ENCODE measurements at places on chromosomes 2 and 18.
A peak's percentile ranks its signal among the peaks of the same experiment; 100 is the strongest.

- no peak for DNase-seq
Observed at GRCh38 chr2:126704434-126705160, 48.6 kb downstream of the GYPC start.

GRCh38 chr2:168348076-168348475, 100.7 kb upstream of the STK39 start:
- DNase-seq, result no peak

DNA sequence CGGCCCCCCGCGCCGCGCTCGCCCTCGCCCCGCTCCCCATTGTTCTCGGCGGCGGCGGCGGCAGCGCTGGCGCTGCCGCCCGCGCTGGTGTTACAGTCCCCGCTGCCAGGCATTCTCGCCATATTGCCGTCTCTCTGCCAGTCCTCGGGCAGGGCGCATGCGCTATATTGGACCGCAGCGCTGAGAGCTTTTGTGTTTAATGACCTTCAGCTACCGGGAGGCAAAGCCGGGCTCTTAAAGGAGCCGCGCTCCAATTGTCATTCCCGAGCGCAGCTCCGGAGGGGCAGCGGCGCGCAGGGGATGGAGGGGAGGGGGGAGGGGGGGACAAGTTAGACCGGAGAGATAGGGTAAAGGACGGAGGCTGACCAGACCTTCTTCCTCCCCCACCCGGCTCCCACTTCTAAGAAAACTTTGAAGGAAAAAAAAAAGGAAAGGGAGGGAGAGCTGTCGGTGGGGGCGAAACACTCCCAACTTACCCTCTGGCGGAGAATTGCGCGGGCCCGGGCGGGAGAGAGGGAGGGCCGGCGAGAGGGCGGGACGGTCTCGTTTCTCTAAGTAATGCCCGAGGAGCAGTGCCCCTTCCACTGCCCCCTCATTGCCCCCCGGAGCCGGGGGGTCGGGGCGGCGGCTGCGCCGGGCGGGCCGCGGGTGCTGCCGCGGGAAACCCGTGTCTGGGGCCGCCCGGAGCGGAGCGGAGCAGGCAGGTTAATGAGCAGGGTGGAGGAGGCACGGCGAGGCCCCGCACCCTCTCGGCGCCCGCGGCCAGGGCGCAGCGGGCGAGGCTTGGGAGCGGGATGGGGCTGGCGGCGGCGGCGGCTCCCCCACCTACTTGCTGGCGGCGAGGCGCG, at the start of gene KCTD1:
KCTD1 (minus strand) TSS at position 139 of the 848 bp plus-strand sequence; CDS start at position 122, 17 bp downstream.
- DNase-seq, result peak; percentile 90

GRCh38 chr2:203451689-203452088, 83.4 kb downstream of the RAPH1 start:
- DNase-seq, result no peak

GRCh38 chr2:174750923-174751441, 13.3 kb downstream of the CHRNA1 start:
- no peak for DNase-seq

GRCh38 chr2:174617120-174617519, 19.5 kb upstream of the WIPF1 start:
- no peak for DNase-seq

DNA sequence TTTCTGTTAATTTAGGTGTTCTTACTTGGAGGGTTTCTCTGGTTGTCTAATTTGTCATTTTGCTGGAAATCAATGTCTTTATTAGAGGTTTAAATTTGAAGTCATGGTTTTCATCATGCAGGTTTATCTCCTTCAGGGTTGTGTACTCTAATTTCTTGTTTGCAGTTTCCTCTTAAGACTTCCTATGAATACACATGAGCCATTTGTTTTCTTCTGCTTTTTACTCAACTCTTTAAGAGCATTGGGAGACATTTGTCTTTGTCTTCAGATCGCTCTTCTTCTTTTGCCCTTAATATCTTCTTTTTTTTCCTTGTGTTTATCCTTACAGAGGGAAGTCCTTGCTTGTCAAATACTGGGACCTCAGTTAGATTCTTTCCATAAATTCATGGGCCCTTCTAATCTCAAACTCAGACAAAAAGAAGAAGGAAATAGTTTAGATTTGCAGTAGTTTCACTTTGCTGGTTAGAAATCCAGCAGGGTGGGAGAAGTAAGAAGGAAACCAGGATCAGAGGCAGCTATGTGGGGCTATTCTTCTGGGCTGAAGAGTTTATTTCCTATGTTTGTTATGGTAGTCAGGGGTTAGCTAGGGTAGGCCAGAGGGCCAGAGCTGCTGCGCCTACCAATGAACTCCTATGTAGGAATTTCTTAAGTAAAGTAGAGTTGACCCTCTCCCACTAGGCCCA, 176.6 kb downstream of the DYSF start:
- no peak for DNase-seq

Data from Right ventricle myocardium inferior (tissue), 1 donor.